ENCODE measurements at places on chromosomes 13 and 19. TPM values are rescaled to one million over a fixed set of nuclear protein-coding genes. Genes with fewer than 3 reads are reported as not detected.

- peak; percentile 96 for DNase-seq
Observed at GRCh38 chr19:55086730-55087541, 11.3 kb downstream of the EPS8L1 start.

GRCh38 chr13:72960541-72960940 lies 98.3 kb upstream of the KLF5 start:
- no peak for DNase-seq

- DNase-seq: no peak
Observed at GRCh38 chr13:106596275-106596937, 28.5 kb upstream of the ARGLU1 start.

DNA sequence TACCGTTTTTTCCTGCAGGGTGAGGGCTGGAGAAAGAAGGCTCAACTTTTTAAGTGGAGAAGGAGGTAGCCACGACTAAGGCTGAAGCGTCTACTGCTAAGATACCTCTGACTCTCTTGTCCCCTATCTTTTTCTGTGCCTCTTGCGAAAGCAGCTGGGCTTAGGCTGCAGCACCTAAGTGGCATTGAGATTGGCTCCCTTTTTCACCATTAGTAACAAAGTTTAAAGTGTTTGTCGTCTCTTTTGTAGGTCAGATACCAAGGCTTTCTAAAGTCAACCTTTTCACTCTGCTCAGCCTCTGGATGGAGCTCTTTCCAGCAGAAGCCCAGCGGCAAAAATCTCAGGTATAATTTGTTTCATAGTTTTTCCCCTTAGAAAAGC lies 887 bp downstream of the CDADC1 start:
- DNase-seq: no peak

- no peak for DNase-seq
Observed at GRCh38 chr19:44592451-44592890, 20.9 kb upstream of the IGSF23 start.

- peak; percentile 67 for DNase-seq
Observed at GRCh38 chr19:38229585-38230073, 5.6 kb upstream of the DPF1 start.

- no peak for DNase-seq
Observed at GRCh38 chr19:3360421-3361383, 5.7 kb upstream of the NFIC start.

DNA sequence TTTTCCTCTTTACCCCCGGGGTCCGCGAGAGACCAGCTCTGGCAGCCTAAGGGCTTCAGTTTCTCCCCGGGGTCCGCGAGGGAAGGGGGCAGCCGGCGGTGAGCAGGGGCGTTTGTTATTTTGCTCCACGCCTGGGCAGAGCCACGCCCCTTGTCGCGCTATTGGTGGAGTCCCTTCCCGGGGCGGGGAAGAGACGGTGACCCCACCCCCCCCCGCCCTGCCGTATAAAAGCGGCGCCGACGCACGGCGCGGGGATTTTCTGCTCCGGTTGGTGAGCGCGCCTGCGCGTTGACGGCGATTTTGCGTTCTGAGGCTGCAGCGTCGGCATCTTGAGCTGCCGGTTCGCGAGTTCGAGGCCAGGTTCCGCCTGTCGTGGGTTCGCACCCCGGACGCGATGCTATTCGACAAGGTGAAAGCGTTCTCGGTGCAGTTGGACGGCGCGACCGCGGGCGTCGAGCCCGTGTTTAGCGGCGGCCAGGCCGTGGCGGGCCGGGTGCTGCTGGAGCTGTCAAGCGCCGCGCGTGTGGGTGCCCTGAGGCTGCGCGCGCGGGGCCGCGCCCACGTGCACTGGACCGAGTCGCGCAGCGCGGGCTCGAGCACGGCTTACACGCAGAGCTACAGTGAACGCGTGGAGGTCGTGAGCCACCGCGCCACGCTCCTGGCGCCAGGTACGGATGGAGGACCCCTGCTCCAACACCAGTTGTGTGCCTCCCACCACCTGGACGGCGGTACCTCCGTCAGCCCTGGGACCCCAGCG lies at the start of gene ARRDC2:
ARRDC2 (plus strand) TSS at position 254 of the 757 bp plus-strand sequence; CDS start at position 395, 141 bp downstream.
- peak; percentile 83 for DNase-seq

DNA sequence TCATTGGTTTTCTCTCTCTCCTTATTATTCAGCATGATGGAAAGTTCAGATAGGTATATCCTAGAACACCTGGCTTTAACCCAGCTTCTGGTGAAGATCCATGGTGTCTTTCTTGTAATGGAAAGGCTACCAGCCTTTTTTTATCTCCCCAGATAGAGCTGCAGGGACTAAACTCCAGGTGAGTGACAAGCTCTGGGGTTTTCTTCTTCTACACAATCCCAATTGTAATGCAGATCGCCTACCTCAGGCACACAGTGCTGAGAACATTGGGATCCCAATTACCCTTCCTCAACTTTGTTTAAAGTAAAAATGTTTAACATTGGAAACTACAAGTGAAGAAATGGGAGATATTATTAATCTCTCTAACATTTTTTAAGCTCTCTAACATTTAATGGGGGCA lies 1851.7 kb downstream of the PCDH9 start:
- no peak for DNase-seq

GRCh38 chr13:50334115-50334778 lies 319.0 kb downstream of the KCNRG start:
- no peak for DNase-seq

GRCh38 chr13:33728271-33729037 lies 89.5 kb upstream of the RFC3 start:
- no peak for DNase-seq

DNA sequence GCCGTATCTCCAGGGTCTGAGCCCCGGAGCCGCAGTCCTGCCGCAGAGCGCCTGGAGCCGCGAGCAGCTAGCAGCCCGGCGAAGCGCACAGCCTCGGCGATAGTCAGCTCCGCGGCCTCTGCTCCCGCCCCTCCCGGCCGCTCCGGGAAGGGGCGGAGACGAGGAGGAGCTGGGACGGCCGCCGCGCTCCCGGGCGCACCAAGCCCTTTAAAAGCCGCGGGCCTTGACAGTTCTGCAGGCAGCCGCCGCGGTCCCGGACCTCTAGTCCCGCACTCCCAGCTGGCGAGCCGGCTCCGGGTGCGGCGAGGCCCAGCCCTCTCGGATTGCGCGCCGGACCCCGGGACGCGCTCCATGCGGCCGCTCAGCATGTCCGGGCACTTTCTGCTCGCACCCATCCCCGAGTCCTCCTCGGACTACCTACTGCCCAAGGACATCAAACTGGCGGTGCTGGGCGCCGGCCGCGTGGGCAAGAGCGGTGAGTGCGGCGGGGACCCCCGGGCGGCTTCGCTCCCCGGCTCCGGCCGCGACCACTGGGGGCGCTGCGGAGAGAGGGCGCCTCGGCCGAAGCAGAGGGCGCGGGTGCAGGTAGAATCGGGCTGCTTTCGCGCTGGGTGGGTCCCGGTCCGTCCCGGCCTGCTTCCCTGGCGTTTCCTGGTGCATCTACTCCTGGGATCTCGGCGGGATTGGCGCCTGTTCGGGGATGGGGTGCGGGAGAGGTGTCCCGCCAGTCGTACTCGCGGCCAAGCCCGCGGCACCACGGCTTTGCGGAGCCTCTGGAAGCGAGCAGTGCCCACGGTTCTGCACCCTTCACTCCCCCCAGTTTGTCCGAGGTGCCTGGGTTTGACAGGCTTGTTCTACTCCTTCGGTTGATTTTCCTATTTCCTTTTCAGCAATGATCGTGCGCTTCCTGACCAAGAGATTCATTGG lies at the start of gene RASL11A:
RASL11A (plus strand) TSS at position 237 of the 927 bp plus-strand sequence; CDS start at position 352, 115 bp downstream.
- peak; percentile 81 for DNase-seq

GRCh38 chr19:1968279-1969175 lies 27.6 kb downstream of the CSNK1G2 start:
- DNase-seq: no peak

DNA sequence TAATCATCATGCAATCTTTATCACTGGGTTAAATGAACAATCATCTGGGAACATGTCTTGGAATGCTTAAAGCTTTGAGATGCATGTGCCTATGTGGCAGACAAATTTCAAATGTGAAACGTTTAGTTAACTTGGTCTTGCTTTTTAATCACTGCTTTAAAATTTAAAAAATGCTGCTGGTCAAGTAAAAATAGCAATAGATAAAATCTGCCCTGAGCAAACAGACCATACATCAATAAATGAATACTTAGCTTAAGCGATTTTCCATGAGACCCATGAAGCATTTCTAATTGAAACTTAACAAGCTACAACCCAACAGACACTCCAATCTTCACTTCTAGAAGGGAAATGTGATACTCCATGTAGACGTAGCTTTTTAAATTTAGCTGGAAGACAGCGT lies 1.9 kb upstream of the KL start:
- DNase-seq: no peak

DNA sequence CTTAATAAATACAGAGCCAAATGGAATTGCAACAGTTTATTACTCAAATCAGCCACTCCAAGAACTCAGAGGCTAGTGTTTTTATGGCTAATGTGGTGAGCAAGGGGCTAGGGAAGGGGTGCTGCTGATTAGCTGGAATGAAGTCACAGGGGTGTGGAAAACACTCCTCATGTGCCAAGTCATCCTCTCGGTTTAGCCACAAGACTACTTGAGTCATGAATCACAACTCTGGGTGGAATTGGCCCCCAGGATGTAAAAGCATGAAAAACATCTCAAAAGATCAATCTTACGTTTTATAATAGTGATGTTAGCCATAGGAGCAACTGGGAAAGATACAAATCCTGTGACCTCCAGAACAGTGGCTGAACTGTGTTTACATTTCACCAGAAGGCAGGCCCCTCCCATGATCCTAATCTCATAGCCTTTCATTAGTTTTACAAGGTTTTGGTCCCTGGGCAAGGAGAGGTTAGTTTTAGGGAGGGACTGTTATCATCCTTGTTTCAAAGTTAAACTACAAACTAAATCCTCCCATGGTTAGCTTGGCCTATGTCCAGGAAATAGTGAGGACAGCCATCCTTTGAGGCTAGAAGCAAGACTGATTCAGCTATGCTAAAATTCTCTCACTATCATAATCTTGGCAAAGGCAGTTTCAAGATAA lies 2020.1 kb upstream of the PCDH20 start:
- DNase-seq: no peak

DNA sequence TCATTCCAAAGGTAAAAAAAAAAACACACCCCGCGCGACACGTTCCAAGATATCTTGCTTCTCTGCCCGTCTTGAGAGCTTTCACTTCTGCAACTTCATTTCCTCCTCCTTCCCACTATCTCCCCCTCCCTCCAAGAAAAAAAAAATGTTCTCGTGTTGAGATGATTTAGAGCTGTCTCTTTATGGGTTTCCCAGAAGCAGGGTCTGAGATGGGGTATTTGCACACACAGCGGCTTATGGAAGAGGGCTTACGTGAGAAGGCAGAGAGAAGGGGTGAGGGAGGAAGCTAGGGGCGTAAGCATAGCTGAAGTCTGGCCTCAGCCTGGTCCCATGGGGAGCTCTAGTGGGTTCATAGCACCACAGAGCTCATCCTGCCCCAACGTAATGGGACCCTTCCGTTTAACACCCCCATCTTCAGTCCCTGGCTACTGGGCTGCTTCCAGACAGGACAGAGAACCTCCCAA lies 31.3 kb upstream of the USE1 start:
- no peak for DNase-seq

- no peak for DNase-seq
Observed at GRCh38 chr19:13930402-13930801, 7.8 kb downstream of the PODNL1 start.

- no peak for DNase-seq
Observed at GRCh38 chr19:29533578-29534544, 8.1 kb downstream of the VSTM2B start.

DNA sequence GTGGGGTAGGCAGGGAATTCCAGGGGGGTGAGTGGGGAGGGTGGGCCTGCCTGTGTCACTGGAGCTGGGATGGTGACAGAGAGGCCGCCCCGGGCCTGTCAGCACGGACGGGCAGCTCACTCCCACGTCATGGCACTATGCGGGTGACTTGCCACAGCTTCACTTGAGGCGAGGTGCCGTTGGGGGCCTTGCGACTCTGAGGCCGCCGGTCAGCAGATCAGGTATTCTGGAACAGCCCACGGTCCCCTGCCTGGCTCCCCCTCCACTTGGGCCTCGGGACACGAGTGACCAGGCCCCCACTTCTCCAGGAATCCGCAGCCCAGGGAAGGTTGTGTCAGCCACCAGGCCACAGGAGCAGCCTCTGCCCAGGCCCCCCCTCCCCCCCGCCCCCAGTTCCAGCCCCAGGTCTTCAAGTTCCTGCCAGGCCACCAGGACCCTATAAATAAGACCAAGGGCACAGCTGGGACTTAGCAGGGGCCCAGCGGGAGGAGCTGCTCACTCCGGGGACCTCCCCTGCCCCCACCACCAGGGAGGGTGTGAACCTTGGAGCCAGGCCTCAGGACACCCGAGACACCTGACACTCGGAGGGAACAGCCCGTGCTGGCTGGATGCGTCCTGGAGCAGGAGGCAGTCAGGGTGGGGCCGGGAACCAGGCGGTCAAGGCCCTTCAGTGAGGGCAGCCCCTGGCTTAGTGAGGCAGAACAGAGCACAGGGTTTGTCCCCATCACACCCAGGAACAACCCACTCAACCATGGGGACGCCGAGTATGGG lies 2.7 kb upstream of the MIDN start:
- DNase-seq: no peak

- no peak for DNase-seq
Observed at GRCh38 chr13:110387451-110388107, 80.5 kb downstream of the COL4A2 start.

The U2AF1L4 gene
- 12.0 TPM for total RNA-seq

The RNF17 gene
- not detected for total RNA-seq

The TRPM4 gene
- 75.3 TPM for total RNA-seq

The RFPL4A gene
- total RNA-seq: not detected

The F10 gene
- 0.23 TPM for total RNA-seq

The FFAR2 gene
- 0.46 TPM for total RNA-seq

The KLK12 gene
- not detected for total RNA-seq

The IRGC gene
- total RNA-seq: not detected

The CBY2 gene
- total RNA-seq: not detected

The ZNF296 gene
- 0.54 TPM for total RNA-seq

The TMEM150B gene
- not detected for total RNA-seq

The CALR gene
- total RNA-seq: 963 TPM

The C19orf85 gene
- total RNA-seq: not detected

Measured in endothelial cell (in vitro differentiated cells).